ENCODE measurements at places on chromosomes 2 and 18. TPM values are rescaled to one million over a fixed set of nuclear protein-coding genes. Genes with fewer than 3 reads are reported as not detected.
A peak's percentile ranks its signal among the peaks of the same experiment; 100 is the strongest.

CACNB4 gene
- 2.0 TPM for polyA plus RNA-seq

WDR54 gene
- polyA plus RNA-seq: 125 TPM

DNA sequence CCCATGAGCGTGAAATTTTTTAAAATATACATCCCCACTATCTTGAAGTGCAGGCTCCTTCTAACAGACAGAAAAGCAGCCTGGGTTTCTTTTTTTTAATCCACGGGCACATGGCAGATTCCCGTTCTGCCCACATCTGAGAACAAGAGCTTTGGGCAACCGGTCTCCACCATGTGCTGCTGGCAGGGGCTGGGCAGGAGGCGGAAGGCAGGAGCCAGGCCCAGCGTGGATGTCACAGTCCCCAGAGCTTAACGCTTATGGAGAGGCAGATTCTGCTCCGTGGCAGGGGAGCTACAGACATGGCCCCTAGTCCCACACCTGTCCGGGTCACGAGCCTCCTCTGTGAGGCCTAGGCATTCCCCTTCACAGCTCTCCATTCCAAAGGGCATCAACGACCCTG lies 503.0 kb upstream of the MYT1L start:
- DNase-seq: peak; percentile 28

- DNase-seq: no peak
Measured at GRCh38 chr18:25005541-25006403, 346.2 kb downstream of the ZNF521 start.

MGAT4A gene
- polyA plus RNA-seq: 1.4 TPM

MC5R gene
- polyA plus RNA-seq: 1.1 TPM

DNA sequence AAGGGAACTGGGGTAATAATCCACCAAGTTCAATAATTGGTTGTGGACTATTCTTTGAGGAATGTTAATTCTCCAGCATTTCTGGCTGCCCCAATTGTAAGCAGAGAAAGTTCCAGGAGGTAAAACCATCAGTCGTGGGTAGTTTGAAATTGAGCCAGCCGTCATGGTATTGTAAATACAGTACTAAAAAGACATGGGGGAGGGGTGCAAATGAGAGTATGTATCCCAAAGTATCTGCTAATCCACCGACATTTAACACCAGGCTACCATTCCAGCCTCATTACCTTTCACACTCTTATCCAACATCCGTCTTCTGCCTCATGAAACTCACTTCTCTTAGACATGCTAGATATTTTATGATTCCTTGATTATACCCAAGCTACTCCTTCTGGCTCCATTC lies 507.9 kb downstream of the ERBB4 start:
- DNase-seq: no peak

DNA sequence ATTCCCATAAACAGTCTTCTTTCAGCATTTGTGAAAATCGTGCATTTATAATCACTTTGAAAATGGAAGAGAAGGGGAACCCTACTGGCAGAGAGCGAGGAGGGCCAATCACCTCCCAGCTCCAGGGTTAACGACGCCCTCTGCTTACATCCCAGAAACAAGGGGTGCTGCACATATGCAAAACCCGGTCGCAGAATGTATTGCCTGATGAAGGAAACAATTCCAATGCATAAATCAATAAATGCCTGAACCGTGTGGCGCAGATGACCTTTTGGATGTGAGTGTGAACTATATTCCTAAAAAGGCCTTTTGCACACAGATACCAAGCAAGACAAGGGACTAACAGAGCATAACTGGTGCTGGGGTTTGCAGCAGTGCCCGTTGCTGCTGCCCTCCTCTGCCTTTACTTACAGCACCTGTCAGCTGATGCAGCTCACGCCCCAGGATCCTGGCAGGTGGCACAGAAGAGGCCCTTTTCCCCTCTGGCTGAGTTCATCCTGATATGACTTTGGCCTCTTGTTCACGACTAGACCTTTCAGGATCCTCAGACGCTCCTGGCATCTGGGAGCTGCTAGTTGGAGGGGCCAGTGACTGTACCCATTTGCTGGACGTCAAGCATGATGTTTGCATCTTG lies 67.8 kb downstream of the MYT1L start:
- DNase-seq: no peak

DNA sequence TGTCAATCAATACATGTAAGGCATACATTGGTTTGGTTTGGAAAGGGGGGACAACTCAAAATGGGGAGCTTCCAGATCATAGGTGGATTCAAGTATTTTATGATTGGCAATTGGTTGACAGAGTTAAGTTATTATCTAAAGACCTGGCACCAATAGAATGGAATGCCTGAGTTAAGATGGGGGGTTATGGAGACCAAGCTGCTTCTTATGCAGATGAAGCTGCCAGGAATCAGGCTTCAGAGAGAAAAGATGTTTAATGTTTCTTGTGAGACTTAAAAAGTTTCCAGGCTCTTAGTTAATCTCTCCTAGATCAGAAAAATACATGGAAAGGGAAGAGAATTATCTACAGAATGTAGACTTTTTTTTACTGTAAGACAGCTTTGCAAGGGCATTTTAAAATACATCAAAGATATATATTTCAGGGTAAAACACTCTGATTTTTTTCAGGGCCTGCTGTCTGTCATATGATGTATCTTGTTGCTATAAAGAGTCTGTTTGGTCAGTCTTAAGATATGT lies 1343.2 kb upstream of the LRRTM1 start:
- DNase-seq: no peak

DNA sequence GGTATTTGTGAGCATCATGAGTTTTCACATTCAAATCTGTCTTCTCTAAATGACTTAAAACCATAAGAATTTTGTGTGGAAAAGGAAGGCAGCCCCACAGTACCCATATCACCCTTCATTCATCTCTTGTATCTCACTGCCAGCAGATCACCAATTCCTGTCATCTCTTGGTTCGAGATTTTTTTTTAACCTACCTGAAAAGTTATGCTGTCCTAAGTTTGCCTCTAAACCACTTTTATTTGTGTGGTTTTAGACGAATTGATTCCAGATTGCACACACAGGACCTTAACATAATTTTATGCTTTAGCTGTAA lies 32.0 kb downstream of the ABCG5 start:
- no peak for DNase-seq

- DNase-seq: no peak
Measured at GRCh38 chr2:61158356-61158955, 3.5 kb upstream of the C2orf74 start.

DNA sequence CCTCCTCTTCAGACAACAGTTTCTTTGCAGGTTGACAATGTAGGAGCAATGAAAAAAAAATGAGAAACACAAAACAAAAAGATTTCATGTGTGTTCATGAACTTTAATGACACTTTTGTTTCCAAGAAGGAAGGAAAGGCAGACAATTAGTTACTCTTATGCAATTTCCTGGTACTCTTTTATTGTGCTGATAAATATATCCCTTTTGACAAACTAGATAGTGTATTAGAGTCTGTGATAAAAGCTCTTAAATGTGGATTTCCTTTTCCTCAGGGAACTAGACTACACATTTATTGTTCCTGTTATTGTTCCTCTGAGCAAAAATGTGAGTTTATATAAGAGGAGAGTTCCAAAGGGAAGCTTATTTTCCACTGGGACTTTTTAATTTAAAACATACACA lies 188.7 kb upstream of the NRXN1 start:
- DNase-seq: no peak

DNA sequence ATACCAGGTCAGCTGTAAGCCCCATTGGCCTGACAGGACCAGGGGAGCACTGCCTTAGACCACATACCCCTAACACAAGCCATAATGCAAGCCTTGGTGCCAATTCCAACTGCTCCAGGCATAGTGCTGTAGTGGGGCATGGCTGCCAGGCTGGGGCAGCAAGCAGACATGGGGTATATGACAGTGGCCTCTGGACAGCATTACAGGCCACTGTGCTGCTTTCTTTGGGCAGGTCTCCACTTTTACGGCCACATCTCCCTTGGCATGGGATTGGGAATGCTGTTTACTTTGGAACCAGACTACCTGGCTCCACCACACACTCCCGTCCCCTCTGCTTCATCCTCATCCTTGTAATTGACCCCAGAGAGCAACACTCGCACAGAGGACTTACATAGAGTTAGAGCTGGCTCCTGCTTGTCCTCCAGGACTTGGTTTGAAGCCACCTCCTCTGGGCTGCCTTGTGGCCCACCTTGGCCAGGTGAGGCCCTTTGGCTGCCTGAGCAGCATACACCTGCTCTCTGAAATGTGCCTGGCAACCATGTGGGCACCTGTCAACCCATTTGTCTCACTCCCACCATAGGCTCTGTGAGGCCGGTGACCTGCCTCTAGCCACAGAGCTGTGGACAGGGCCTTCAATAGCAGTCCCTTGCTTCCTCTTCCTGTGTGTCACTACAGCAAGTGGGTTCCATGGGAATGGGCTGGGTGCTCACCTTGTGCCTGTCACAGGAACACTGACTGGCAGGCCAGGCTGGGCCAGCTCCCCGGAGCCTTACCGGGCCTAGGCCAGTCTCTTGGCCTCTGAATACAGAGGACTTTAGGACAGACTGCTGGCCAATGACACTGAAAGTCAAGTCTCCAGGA lies 262.6 kb upstream of the HS6ST1 start:
- no peak for DNase-seq

DNA sequence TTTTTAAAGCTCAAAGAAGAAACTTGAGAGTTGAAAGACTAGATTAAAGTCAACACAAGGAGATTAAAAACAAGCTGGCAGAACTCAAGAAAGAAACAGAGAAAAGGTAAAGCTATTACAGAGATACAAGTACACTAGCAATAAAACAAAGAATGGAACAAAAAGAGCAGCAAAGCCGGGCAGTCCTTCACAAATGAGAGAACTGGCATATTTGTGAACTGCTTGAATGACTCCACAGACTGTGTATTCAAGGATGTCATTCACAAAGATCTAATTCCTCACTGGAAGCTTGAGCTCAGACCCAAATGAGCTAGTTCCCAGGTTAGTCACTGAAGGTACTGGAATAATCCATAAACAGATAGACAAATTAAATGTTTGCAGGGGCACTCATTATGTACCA lies 318.0 kb downstream of the MYCN start:
- no peak for DNase-seq
